ENCODE measurements at places on chromosomes 13 and 19.

GRCh38 chr19:2186071-2186846, 22.5 kb downstream of the DOT1L start:
- DNase-seq, result no peak

- DNase-seq, result no peak
Measured at GRCh38 chr13:45276913-45277312, 64.1 kb downstream of the TPT1 start.

DNA sequence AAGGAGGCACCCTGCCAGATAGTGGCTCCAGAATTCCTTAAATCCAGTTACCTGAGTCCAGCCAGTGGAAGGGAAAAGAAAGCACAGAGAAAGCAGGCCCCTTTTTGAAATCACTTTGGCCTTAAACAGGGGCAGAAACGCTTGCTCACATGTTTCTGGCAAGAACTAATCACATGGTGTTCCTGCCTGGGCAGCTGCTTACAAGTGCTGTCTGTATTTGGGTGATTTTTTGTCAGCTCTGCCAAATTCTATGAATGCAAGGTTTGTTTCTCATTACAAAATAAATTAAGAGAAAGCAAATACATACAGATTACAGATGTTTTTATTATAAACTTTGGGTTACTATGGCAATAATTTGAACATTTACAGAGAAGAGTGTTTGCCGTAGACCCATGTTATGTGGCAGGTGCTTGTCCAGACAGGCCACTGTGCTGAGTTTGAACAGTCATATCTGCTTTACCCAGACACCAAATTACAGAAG, 1237.8 kb downstream of the SLITRK5 start:
- DNase-seq, result peak; percentile 88

DNA sequence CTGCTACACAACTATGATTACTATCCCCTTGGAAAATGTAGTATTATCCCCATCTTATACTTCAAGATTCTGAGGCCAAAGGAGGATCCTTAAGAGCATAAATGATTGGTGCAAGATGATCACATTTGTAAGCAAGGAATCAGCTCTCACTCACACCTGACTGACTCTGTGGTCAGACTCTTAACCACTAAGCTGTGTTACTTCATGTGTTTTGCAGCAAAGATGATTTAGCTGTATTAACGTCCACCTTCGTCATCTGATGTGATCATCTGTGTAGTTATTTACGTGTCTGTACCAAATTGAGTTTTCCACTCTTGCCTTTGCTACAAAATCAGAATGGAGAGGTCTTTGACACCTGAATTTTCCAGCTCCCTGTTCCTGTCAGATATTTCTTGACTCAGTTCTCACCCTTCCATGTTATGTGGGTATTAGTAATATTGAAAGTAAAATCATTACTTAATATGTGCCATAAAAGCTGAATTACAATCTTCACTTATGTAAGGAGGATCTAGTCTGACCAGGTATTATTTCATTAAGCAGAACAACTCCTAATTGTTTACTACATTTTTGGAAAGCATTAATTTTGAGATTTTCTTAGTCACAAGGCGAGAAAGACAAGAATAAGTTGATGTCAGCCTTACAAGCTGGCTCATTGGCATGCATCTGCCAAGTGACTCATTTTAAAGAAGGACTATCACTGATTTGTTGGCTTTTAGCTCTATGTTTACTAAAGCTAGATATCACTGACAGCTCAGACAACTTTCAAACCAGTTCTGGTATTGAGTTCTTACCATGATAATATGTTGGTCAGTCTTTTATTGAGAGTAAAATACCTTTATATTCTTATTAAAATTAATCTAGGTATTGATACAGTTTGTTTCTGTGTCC, 1279.8 kb upstream of the PCDH9 start:
- no peak for DNase-seq

GRCh38 chr19:47374876-47375693, 26.0 kb downstream of the DHX34 start:
- no peak for DNase-seq

Data from NCI-H69 (cell line).